ENCODE measurements at places on chromosomes 5 and 9. TPM values are rescaled to one million over a fixed set of nuclear protein-coding genes. Genes with fewer than 3 reads are reported as not detected.
A peak's percentile ranks its signal among the peaks of the same experiment; 100 is the strongest.

GRCh38 chr9:14478175-14479162, 164.5 kb upstream of the NFIB start:
- no peak for DNase-seq

GRCh38 chr5:106386287-106386686, 1284.5 kb downstream of the EFNA5 start:
- DNase-seq: no peak

- DNase-seq: no peak
These were observed 84.3 kb downstream of the ZNF462 start for GRCh38 chr9:106947106-106947900.

DNA sequence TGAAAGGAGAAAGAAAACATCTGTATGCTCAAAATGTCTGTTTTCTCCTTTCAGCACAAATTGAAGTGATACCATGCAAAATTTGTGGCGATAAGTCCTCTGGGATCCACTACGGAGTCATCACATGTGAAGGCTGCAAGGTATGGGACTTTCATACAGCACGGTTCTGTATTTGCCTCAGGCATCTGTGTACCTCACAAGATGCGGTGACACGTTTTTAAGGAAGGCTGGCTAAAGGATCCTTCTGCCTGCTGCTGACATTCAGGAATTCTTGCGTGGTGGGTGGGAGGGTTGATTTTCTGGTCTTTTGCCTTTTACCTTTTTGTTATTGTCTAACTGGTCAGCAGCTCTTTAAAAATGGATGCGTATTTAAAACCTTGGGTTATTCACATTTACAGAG, 133.1 kb downstream of the RORB start:
- no peak for DNase-seq

- no peak for DNase-seq
These were observed 977.9 kb upstream of the NUDT12 start for GRCh38 chr5:104540448-104540847.

DNA sequence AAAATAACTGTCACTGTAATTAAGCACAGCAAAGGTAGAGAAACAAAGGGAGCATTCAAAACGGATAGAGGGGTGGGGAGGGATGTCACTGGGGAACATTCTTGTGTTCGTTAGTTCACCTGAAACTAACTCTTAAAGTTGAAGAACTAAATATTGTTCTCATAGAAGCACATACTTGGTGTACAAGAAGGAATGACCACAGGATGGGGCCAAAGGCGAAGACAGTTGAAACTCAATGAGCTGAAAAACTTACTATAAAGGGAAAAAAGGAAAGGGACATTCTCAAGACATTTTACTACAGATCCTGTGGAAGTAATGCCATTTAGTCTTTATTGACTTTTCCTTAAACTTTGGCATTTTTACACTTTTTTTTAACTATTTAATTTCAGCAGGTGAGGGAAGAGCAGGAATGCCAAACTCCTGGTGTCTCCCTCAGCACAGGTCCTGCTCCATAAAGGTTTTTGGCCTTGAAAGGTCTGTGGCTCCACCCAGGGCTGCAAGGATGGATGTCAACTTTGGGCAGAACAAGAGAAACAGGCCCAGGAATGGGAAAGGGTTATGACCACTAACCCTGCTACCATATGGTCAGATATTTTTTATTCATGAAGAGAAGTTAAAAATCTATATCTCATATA, 197.6 kb upstream of the RASA1 start:
- DNase-seq: no peak

- DNase-seq: peak; percentile 75
These were observed 591 bp downstream of the ABCA1 start for GRCh38 chr9:104927216-104927911.

DNA sequence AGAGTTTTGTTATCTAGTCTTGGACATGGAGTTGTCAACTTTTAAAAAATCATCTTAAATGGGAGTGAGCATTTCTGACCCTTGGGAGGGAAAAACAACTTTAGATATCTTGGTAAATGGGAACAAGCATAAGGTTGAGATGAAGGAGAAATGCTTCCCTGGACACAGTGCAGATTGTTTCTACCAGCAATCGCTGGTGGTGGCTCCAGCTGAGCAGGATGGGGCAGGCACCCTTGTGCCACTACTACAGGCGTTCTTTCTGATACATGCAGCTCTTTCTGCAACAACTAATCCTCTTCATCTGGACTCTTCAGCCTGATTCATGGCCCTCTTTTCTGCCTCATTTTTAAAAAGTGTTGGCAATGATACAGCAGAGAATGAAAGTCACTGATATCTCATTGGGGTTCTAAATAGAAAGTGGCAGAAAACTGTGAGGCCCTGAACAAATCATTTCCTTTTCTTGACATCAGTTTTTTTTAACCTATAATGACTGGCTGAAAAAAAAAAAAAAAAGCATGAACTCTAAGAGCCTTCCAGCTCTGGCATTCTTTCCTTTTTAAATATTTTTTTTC, 409.4 kb upstream of the PTGER4 start:
- DNase-seq: no peak

DNA sequence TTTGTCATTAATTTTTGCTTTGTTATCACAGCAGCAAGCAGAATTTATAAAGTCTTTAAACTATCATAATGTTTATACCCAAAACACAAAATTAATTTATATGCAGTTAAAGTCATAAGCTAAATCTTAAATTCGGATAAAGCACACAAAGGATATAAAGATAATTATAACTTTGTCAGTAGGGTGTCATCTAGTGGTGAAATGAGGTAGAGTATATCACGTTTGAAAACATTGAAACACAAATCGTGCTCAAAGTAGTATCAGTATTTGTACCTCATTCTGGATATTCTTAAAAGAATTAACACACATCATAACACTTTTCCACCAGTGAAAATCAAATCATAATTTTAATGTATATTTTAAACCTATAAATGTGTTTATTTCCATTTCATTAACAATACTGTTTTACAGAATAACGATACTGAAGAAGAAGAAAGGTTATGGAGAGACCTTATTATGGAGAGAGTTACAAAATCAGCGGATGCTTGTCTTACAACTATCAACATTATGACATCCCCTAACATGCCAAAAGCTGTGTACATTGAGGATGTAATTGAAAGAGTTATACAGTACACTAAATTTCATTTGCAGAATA, 129.5 kb downstream of the NIPBL start:
- no peak for DNase-seq

DNA sequence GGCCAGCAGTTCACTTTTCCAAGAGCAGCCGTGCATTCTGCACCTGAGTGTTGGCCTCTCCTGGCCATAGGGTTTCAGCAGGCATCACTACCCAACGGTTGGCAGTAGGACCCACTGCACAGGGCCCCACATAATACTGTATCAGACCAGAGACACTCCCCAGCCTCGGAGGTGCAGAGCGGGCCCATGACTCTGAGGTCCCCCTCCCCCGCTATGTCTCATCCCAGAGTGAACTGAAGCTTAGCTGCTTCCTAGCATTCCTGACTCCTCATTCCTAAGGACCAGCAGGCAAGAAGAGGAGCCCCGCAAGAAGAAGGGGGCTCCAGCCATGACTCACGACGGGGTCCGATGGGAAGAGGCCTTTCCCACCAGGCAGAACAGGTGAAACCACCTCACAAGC, 67.2 kb downstream of the CAMSAP1 start:
- no peak for DNase-seq

- no peak for DNase-seq
These were observed 38.0 kb upstream of the FANCC start for GRCh38 chr9:95355500-95355899.

- no peak for DNase-seq
These were observed 163.8 kb downstream of the GABRB2 start for GRCh38 chr5:161382685-161383084.

GRCh38 chr9:19550009-19550408, 141.2 kb downstream of the ACER2 start:
- DNase-seq: no peak

DNA sequence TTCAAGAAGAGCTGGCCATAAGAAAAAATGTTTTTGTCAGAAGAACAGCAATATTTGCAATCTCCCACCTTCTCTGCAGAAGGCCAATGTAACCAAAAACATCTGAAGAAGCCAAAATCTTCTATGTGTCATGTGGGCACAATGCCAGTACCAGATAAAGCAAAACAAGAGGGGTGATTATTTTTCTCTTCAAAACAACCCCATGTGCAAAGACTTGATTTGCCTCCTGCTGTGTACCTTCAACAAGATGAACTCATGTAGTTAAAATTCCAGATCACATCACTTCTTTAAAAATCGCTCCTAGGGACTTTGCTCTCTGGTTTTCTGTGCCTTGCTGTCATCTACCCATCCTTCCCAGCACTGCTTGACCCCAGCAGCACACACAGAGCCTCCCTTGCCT, 134.0 kb upstream of the MAP3K1 start:
- no peak for DNase-seq

GRCh38 chr5:169702693-169703481, 65.8 kb downstream of the DOCK2 start:
- DNase-seq: no peak

DNA sequence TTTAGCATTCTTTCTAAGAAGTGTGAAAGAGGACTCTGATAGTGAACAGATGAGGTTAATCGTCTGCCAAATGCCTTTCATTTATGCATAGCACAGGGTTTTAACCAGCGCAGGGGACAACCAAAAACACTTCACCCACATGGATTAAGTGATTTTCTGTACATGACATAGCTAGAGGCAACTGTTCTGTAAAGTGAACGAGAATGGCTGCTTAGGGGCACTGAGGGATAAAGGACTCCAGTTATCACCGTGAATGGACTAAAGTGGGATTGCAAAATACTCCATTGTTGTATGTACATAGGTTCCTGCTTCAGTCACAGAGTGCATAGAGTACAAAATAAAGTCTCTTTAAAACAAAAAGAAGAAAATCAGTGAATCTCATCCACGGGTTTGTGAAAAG, 456.8 kb downstream of the DMAC1 start:
- no peak for DNase-seq

- DNase-seq: no peak
These were observed 655.2 kb upstream of the FAM174A start for GRCh38 chr5:99879791-99880511.

- DNase-seq: no peak
These were observed 440.6 kb upstream of the IZUMO3 start for GRCh38 chr9:24986331-24986730.

GRCh38 chr9:115262952-115263351, 145.0 kb upstream of the TNC start:
- no peak for DNase-seq

DNA sequence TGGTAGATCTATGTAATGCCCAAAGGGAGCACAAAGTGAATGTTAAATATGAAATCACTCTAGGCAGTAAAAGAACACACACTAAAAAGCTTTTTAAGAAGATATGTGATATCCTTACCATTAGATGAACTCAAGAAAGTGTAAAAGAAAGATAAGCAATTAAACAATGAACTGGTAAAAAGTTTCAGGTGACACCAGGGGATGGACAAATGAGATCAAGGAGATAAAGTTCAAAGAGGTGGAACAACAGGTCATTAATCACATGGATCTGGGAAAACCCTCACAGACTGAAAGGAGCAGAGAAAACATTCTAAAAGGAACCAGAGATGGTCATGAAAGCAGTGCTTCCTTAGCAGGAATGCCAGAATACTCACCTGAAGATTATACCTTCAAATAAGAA, 40.7 kb downstream of the LHFPL2 start:
- no peak for DNase-seq

DNA sequence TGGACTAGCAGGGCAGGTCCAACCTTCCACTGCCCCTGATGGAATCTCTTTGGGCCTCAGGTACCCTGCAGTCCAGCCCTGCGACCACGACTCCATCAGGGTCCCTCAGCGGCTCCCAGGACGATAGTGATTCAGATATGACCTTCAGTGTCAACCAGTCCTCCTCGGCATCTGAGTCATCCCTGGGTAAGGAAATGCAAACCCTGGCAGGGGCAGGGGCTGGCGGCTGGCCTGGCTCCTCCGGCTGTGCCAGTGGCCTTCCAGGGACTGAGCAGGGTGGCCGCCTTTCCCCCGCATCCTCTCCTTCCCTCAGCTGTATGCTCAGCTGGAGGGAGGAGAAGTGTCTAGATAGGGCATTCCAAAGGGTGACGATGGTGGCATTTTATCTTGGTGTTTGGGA, 45.0 kb downstream of the NEURL1B start:
- DNase-seq: no peak

GRCh38 chr5:14298126-14298847, 155.1 kb downstream of the TRIO start:
- DNase-seq: no peak

DNA sequence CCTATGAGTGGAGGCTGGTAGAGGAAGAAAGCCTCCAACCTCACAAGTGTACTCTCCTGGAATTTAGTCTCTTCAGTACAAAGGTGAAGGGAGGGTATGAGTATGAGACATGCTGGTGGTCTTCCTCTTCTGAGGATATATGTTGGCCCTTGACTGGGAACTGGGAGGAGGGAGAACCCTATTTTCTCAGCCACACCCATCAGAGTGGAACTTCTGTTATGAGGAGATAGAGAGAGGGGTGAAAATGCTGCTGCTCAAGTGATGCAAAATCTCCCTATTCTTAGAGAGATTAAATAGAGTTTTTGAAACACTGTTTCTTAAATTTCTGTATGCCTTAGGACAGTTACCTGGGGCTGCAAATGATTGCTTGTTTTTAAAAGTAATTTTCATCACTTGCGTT, 203.4 kb upstream of the PRR16 start:
- DNase-seq: no peak

DNA sequence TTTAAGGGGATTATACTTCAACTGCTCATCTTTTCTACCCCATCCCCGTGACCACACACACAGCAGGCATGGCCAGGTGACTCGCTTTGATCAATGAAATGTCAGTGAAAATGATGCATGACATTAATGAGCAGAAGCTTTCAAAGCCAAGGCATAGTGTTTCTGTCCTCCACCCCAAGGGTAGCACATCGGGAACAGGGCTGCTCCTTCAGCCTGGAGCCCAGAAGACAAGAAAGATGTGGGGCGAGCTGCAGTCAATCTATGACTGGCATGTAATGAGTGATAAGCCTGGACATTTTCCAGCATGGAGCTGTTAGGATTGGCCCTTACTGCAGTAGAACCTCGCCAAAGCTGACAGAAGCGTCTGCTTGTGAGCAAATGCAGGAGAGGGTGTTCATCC, 122.6 kb upstream of the IRX2 start:
- DNase-seq: no peak

DNA sequence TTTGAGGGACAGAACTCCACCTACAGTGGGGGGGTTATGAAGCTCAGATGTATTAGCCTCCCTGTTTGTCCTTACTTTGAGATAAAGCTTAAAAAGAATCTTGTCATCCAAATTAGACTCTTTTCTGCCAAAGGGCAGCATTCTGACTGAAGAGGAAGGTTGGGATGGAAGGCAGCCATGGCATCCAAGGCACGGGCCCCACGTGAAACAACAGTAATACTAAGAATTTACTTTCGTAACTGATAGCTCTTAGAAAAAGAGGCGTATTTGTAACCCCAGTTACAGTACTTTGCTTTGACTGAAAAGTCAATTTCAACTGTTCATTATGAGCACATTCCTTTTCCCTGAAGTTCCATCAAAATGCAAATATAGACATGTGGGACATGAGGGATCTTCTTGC, 168.5 kb downstream of the ARRDC3 start:
- no peak for DNase-seq

BHMT gene
- total RNA-seq: 957 TPM

RPS23 gene
- 518 TPM for total RNA-seq

KLF9 gene
- 35.5 TPM for total RNA-seq

TMC1 gene
- 0.18 TPM for total RNA-seq

ORM2 gene
- 4,103 TPM for total RNA-seq

SPINK13 gene
- total RNA-seq: not detected

TICAM2 gene
- total RNA-seq: 2.1 TPM

PCDH1 gene
- 33.2 TPM for total RNA-seq

ARSI gene
- 0.43 TPM for total RNA-seq

ZNF454 gene
- total RNA-seq: 0.18 TPM

PCDHGB1 gene
- total RNA-seq: 0.63 TPM

MED7 gene
- 3.2 TPM for total RNA-seq
